ENCODE measurements at places on chromosomes 7 and 10.

DNA sequence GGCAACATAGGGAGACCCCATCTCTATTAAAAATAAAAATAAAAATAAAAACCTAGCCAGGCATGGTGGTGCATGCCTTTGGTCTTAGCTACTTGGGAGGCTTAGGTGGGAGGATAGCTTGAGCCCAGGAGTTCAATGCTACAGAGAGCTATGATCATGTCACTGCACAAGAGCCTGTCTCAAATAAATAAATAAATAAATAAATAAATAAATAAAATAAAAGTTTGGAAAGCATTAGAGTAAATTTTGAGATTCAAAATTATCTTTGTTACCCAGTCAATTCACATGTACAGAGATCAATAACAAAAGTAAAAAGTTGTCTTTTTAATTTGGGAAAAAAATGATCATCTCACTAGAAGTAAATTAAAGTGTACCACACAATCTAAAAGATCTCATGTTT lies 255.8 kb upstream of the MYO3A start:
- DNase-seq, result no peak

GRCh38 chr7:114392686-114393085 lies 21.9 kb upstream of the FOXP2 start:
- DNase-seq, result no peak

- DNase-seq, result no peak
These were observed 29.6 kb downstream of the STAM start for GRCh38 chr10:17673471-17674061.

GRCh38 chr7:37201003-37201875 lies 247.4 kb downstream of the ELMO1 start:
- DNase-seq, result no peak

- no peak for DNase-seq
These were observed 7.7 kb upstream of the TRUB1 start for GRCh38 chr10:114930320-114930719.

GRCh38 chr7:132574223-132574622 lies 2.0 kb downstream of the PLXNA4 start:
- no peak for DNase-seq

- no peak for DNase-seq
These were observed 216.9 kb downstream of the SORCS1 start for GRCh38 chr10:106947643-106948042.

GRCh38 chr10:78078539-78079330 lies 45.1 kb downstream of the RPS24 start:
- no peak for DNase-seq

- no peak for DNase-seq
These were observed 230.3 kb upstream of the PFKP start for GRCh38 chr10:2836921-2837662.

DNA sequence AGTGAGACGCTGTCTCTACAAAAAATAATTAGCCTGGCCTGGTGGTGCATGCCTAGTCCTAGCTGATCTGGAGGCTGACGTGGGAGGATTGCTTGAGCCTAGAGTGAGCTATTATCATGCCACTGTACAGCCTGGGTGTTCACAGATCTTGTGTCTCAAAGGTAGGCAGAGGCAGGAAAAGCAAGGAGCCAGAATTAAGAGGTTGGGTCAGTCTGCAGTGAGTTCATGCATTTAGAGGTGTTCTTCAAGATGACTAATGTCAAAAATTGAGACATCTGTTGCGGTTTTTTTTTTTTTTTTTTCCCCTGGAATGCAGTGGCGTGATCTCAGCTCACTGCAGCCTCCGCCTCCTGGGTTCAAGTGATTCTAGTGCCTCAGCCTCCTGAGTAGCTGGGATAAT lies 5.4 kb downstream of the PPIA start:
- no peak for DNase-seq

- DNase-seq, result no peak
These were observed 804.2 kb downstream of the ANKRD7 start for GRCh38 chr7:119028736-119029135.

DNA sequence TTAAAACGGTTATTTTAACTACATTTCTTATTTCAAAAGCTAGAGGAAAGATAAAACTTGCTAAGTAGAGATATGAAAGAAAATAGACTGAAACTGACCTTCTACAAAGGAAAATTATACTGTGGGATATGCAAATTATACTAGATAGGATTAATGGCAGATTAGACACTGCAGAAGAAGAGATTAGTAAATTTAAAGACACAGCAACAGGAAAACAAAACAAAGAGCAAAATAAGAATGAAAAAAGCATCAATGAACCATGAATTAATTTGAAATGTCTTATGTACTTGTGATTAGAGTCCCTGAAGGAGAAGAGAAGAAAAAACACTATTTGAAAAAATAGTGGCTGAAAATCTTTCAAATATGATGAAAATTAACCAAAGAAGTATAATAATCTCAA lies 52.3 kb downstream of the RNF32 start:
- no peak for DNase-seq

DNA sequence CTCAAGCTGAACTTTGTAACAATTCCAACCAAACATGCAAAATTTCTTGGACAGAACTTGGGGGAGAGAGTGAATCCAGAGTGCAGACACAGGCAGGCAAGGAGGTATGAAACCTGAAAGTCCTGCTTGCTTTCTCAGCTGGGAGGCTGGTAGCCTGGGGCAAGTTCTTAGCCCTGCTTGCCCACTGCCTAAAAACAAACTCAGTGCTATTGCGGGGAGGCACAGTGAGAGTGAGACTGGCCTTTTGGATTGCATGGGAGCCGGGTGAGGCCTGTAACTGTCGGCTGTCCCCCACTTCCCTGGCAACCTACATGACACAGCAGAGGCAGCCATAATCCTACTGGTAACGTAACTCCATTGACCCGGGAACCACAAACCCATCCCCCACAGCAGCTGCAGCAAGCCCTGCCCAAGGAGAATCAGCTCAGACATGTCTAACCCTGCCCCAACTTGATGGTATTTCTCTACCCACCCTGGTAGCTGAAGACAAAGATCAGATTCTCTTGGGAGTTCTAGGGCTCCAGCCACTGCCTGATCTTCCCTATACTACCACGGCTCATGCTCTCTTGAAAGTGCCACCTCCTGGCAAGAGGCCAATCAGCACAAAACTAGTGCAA lies 663.6 kb downstream of the GRM8 start:
- no peak for DNase-seq

DNA sequence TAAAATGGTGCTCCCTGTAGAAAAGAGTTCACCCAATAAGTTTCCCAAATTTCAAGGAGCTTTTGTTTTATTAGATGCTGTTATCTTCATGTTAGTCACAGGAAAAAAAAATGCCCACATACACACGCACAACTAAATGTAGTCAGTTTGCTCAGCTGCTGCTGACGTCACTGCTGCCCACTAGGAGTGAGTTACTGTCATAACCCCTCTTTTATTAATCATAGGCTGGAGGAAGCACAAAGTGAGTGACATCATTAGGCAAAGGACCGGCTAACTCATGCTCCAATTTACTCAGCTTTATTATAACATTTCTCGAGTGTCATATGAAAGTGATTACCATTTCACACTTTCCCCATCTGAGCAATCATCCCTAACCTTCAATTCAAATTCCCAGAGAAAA lies 6.7 kb upstream of the INHBA start:
- DNase-seq, result no peak

GRCh38 chr7:49398236-49398635 lies 375.2 kb upstream of the VWC2 start:
- no peak for DNase-seq
